CD4-positive, alpha-beta memory T cell (primary cell): ENCODE measurements at places on chromosomes 3 and 15.

GRCh38 chr3:158920371-158920770, 118.5 kb downstream of the MFSD1 start:
- no peak for DNase-seq

DNA sequence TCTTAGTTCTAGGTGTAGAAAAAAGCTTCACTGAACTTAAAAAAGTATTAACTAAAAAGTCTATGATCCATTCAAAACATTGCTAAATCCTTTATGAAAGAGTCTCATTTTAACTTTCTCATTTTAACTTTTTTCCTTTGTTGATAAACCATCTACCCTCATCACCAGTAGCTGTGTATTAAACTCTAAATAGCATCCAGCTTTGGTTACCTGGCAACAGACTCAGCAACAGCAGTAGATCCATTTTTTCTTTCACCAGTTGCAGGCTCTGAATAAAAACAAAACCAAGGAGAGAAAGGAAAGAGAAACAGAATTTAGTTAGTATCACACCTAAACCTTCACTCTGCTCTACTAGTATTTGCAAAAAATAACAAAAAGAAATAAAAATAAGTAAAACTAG, 51.6 kb downstream of the TP53BP1 start:
- no peak for DNase-seq

- DNase-seq = no peak
Measured at GRCh38 chr15:61524086-61524485, 295.0 kb upstream of the RORA start.

DNA sequence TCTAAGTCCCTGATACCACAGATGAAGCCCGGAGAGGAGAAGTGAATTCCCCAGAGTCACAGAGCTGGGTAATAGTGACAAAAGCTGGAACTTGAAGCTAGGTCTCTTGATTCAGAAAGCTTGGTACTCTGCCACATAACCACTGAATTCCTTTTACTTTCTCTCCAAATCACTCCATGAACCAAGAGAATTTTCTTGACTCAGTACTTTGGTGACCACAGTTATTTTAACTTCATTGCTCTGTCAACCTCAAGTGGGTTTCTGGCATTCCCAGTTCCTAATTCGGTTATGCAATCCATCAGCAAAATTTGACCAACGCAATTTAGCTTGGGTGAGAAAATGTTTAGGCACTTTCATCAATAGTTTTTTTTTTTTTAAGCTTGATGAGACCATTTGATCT, 61.0 kb upstream of the PPARG start:
- DNase-seq = no peak
